ENCODE measurements at places on chromosomes 12 and 14.

GRCh38 chr14:92800525-92800924 is 6.4 kb downstream of the GOLGA5 start:
- DNase-seq = no peak

DNA sequence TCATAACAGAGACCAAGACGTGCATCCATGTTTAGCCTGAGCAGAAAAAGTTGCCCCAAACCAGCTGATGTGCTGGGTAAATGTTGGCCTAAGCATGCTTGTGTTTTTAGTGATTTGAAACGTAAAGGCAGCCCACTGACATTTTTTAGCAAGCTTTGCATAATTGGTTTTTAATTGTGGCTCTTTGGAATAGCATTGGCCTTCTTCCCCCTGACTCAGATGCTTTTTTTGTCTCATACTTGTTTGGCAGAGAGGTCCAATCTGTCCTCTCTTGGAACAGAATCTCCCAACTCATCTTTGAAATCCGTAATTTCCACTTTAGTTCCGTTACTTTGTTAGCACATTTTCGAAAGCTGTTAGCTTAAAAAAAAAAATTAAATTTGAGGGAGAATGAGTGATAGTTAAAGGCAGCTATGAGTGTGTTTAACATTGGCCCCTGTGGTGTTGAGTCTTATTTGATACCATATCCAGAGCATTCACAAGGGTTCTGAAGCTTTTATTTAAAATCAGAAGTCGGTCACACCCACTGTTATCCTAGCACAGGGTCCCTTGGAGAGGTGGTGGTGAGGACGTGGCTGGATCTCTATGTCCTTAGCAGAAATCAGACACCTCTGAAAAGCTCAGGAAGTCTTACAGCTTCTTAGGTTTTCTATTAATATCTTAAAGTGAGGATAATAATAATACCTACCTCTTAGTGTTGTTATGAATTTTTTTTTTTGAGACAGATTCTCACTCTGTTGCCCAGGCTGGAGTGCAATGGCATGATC is 15.6 kb downstream of the JDP2 start:
- DNase-seq = no peak

DNA sequence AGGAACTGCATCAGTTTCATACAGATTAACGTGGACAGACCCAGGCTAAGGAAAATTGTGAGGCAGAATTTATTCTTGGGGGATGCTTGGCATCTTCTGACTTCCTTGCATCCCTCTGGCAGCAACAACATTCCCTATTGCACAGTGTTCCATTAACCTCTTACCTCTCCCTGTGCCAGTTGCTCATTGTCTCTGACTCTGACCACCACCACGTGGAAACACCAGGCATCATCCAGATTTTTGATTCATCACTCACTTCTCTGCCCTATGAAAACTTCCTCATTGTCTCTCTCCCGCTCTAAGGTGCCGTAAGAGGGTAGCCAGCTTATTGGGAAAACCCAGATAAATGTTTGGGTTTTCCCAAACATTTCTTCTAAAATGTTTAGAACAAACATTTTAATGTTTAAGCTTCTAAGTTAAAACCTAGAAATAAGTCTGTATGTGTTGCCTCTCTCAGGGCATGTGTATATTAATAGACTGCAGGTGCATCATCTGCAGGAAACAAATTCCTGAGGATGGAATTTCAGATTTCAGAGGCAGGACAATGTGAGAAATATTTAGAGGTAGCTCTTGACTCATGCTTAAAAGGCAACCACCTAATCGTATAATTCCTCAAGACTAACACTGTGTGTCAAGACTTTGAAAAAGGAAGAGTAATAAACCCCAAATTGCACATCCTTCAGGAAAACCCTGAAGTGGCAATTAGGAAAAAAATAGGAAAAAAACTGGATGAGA is 64.5 kb upstream of the SLC35F4 start:
- DNase-seq = no peak

DNA sequence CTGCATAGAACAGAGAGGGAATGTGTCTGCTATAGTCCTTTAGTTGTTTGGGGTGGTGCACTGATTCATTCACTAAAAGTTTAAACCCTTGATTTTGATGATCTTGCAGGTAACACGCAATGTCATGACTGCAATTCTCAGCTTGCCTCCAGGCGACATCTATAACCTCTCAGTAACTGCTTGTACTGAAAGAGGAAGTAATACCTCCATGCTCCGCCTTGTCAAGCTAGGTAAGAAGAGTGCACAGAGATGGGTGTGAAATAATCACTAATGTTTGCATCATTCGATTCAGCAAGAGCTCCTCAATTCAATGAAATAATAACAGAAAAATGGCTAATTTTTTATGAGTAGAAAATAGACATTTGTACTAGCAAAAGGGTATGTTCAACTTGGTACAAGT is 203.7 kb downstream of the PTPRO start:
- no peak for DNase-seq

DNA sequence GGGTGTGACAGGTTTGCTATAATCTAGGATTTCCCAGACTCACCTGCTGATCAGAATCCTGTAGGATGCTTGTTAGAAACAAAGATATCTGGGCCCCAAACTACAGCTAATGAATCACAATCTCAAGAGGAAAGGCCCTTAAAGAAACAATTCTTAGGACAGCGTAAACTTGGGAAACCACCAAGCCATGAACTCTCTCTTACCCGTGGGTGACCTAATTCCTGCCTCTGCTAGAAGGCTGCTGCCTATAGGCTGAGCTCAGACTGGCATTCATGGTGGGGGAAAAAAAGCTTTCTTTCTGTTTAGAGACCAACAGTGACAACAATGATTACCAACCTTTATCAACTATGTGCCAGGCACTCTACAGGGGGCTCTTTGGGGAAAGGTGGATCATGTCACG is 213.9 kb upstream of the FKBP4 start:
- no peak for DNase-seq

All from NCI-H2081 treated with DMSO at 0.1 percent for 48 hours (cell line).